Astrocyte of the hippocampus (primary cell): ENCODE measurements at places on chromosomes 16 and 17.
A peak's percentile ranks its signal among the peaks of the same experiment; 100 is the strongest.

GRCh38 chr16:84239141-84239769 lies 557 bp downstream of the KCNG4 start:
- DNase-seq, result no peak

- no peak for DNase-seq
Measured at GRCh38 chr16:79618692-79619050, 18.1 kb upstream of the MAF start.

- no peak for DNase-seq
Measured at GRCh38 chr16:76278086-76278485, 885 bp downstream of the CNTNAP4 start.

- no peak for DNase-seq
Measured at GRCh38 chr17:32882734-32883133, 5.8 kb upstream of the MYO1D start.

GRCh38 chr17:72424505-72425117 lies 303.8 kb downstream of the SOX9 start:
- no peak for DNase-seq

- DNase-seq, result no peak
Measured at GRCh38 chr17:77492446-77493237, 351.9 kb downstream of the SEC14L1 start.

DNA sequence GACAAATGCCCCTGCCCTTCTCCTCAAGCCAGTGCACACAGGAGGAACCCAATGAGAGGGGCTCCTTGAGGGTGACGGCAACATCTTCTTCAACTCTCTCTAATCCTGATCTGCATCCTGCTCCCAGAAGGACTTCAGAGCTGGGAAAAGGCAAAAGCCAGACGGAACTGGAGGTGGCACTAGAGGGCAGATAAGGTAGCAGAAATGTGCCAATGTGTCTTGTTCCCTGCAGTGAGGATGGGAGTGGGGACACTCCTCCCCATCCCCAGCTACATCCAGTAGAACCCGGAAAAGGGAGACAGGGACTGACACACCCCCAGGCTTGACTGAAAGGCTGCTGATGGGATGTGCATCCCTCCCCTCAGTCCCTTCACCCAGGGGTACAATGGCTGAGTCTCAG lies 28.5 kb downstream of the SRCIN1 start:
- DNase-seq, result no peak

GRCh38 chr17:42548993-42549755 lies 3.5 kb upstream of the HSD17B1 start:
- no peak for DNase-seq

- no peak for DNase-seq
Measured at GRCh38 chr16:31268033-31268365, 8.2 kb downstream of the ITGAM start.

GRCh38 chr16:47196457-47196856 lies 52.7 kb upstream of the NETO2 start:
- DNase-seq, result no peak

DNA sequence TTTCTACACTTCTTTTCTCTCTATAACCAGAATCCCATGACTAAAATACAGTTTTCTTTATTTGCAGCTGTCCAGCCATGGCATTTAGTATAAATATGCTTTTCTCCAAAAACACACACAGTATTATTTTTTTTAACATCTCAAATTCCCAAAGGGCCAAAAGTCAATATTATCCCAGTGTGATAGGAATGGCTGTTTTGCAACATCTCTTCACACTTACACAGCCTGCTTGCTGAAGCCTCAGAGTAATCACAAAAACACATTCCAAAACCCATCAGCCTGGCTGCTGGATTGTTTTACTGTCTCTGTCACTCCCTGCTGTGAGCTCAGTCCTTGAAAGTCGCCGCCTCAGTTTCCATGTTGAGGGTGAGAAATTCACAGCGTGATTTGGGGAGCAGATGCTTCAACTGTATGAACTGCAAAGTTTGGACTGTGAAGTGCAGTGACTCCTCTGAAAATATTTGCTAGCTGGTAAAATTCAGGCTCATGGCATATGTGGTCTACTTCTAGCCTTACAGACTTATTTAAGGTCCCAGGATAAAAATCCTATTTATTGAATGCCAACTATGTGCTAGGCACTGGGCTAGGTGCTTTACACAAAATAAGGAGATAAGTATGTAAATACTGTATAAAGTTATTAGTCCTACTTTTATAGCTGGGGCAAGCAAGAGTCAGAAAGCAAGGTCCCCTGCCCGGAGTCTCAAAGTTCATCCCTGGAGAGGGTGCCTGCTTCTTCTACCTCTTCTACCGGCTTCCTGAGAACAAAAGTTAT lies 116.5 kb downstream of the SOCS1 start:
- DNase-seq, result no peak

DNA sequence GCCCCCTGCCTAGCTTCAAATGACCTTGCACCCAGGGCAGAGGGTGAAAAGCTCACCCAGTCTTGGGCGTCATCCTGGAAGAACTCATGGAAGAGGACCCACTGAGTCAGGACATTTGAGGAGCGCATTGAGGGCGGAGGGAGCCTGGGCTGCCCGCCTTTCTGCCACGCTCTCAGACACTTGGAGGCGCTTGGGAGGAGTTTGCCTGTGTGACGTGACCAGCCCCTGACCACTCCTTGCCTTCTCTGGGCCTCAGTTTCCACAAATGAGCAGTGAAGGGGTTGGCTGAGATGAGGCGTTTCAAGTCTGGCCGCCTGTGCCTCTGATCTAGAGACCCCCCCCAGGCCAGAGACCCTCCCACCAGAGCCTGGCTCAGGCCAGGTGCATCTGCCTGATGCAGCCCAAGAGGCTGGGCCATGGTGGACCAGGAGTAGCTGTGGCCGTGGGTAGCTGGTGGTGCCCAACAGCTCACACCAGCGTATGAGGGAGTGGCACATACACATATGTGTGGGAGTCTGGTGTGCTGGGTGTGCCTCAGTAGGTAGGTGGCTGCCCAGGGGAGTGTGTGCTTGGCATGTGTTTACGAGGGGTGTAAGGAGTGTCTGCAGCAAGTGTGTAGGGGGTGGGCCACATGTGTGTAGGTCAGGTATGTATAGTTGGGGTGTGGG lies 80.2 kb upstream of the TOB1 start:
- DNase-seq, result no peak

- peak; percentile 83 for DNase-seq
Measured at GRCh38 chr17:38885728-38886642, 16.1 kb downstream of the LASP1 start.

DNA sequence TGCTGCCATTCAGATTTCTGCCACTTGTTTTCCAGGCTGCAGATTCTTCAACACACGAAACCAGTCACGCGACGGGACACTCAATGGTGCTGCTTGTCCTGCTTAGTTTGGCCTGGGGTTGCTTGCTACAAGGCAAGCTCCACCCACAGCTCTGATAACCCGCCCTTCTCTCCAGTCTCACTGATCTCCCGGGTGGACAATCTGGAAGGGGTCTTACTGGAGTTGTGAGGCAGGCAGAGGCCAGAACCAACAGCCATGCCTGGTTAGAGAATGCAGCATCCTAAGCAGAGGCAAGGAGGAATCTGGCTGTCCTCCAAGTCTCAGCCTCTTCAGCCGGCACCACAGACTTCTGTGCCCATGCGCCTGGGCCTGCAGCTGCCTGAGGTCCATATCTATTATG lies 119.1 kb downstream of the KCNJ12 start:
- DNase-seq, result peak; percentile 2

DNA sequence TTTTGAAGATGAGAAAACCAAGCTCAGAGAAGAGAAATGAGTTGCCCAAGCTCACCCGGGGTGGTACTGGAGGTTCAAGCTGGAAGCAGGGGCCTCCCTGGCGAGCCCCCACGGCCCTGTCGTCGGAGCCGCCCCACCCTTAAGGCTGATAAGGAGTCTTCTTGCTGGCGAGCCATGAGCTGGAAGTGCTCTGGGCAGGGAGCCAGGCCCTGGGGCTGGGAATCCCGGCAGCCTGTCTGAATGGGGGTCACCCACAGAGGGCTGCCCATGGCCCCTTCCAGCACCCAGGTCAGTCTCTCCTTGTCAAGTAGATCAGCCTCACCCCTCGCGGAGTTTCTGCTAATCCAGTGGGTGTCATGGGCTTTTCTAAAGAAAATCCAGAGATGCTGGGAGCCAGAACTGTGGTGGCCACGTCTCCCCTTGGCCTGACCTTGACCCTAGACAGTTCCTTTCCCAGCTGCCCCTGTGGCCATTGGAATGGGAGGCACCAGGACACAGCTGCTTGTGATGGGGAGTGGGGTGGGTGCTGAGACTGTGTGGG lies 1.2 kb upstream of the P2RX1 start:
- peak; percentile 53 for DNase-seq

DNA sequence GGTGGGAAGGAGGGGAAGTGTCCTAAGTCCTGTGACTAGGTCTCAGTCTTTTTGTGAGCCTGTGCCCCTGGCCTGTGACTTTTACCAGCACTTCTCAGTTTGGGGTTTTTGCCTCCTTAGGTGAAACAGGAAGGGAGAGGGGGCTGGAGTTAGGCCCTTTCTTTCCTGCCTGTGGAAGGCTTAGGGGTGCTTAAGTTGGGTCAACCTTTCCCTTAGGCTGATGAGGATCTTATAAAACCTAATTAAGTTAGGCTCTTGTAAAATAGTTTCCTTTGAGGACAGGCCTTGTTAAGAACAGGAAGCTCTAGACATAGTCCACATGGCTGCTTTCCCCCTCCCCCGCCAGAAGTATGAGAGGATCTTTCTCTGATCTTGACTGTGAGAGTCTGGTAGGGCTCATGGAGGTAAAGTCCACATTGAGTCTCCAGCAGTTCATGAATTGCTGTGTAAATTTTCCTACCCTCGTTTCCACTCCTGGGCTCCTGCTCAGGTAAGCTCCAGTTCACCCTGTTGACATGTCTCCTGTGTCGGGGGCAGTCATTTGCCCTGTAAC lies 17.0 kb upstream of the DNASE1 start:
- DNase-seq, result no peak

DNA sequence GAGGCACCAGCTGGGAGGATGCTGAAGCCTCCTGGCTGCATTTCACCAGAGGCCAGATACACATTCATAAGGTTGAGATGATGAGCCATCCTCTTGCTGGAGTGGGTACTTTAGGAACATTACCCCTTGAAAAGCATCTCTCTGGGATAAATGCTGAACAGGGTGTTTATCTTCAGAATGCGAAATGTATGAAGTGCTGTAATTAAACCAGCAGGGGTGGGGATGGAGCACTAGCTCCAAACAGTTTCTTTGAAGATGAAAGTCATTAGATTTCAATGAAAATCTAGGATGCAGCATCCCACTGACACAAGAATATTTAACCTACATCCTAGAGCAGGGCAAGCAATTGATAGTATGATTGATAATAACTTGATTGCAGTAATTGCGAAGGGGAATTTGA lies 158.1 kb downstream of the CYLD start:
- no peak for DNase-seq

DNA sequence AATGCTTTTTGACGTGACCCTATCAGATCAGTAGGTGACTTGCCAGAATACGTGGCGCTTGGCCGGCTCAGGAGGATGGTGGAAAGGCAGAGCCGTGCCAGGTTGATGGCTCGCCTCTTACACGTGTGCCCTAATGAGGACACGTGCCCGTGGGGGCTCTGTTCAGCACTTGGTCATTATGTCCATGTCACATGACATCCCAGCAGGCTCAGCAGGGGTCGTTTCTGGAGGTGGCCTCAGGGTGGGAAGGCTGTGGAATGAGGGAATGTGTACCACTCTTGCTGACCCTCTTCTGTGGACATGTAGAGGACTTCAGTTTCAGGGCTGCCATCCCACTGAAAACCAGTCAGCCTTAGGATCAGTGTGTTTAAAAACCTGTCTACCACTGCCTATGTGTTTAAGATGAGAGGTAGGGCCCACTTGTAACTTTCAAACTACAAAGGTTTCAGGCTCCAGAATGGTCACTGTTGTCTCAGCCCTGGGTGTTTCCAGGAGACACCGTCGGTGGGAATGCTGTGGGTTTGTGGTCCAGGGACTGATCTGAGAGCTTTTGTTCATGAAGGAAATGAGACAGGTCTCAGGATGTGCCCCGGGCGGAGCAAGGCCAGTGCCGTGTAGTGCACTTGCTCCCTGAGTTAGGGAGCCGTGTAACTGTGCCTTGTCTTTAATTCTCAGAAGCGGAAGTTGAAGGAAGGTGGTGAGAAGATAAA lies 12.1 kb downstream of the UBN1 start:
- DNase-seq, result peak; percentile 56

DNA sequence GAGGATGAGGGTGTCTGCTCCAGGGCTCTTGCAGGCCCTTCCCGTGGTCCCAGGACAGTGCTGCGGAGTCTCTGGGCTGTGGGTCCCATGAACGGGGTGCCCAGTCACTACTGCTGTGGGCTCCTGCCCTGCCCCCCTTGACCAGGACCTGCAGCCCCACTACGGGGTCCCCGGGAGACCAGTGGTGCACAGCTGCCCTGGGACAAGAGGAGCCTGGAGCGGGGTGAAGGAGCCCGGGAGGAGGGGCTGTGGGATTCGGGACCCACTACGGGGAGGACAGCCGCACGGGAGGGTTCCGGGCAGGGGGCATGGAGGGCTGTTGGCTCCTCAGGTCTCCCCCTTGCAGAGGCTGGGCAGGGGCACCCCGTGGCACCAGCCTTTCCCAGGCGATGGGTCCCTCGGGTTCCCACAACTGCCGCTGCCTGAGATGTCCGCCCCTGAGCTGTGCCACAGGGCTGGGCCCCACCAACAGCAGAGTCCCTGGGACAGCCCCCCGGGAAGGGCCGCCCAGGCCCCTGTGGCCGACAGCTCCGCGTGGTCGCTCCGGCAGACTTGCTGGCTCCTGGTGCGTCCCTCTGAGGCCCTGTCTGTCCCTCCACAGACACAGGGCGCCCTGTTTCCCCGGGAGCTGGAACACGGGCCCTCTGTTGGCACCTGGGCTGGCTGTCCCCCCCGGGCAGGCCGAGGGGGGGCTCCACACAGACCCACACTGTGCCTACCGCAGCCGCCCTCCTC lies 52.1 kb upstream of the GNG13 start:
- DNase-seq, result no peak

- no peak for DNase-seq
Measured at GRCh38 chr17:62681061-62681938, 53.8 kb downstream of the MRC2 start.

DNA sequence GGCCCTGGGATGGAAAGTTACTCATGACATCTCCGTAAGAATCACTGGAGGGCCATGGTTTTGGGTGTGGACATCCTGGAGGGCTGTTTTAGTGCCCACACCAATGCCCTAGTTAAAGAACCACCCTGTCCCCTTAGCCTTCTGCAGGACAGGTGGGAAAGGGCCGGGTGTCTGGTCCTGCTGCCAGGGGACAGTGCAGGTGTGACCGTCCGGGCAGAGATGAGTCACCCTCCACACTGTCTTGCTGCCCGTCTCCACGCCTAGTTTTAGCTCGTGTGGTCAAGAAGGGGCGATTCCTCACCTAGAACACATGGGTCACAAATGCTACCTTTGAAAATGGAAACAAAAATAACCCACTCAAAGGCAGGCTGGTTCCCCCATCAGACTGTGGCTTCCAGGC lies 17.0 kb downstream of the CEP295NL start:
- DNase-seq, result no peak

GRCh38 chr16:12133729-12134128 lies 157.2 kb downstream of the SNX29 start:
- no peak for DNase-seq

GRCh38 chr16:14071576-14072271 lies 605 bp downstream of the MRTFB start:
- no peak for DNase-seq
